Fibroblast of skin of left quadriceps (primary cell): ENCODE measurements at places on chromosomes 5 and 9.

GRCh38 chr9:127021664-127022363 lies 100.6 kb downstream of the ANGPTL2 start:
- DNase-seq: peak; percentile 99

GRCh38 chr5:168426007-168426863 lies 60.0 kb upstream of the RARS1 start:
- no peak for DNase-seq

DNA sequence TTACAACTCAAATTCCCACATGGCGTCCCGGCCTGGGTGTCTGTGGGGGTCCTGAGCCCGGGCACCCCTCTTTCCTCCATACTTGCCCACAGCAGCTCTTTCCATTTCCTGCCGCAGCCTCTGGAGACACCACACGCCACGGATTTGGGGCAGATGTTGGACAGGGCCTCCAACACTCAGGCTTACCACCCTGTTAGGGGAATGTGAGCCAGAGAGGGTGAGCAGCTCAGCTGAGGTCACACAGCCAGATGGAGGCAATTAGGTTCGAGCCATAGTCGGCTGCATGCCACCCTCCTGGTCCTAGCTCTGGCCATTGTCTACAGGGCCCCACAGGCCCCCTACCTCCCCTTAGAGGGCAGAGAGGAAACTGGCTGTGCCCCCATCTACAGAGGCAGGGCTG lies 75.6 kb upstream of the STXBP1 start:
- no peak for DNase-seq

GRCh38 chr5:1321576-1321975 lies 23.3 kb downstream of the CLPTM1L start:
- DNase-seq: no peak

GRCh38 chr9:77133011-77133410 lies 44.3 kb upstream of the VPS13A start:
- no peak for DNase-seq

GRCh38 chr5:13189532-13189931 lies 755.0 kb downstream of the DNAH5 start:
- DNase-seq: no peak

- no peak for DNase-seq
Measured at GRCh38 chr9:137021979-137022661, 5.9 kb downstream of the ABCA2 start.

GRCh38 chr9:128293091-128293490 lies 17.0 kb downstream of the SWI5 start:
- no peak for DNase-seq

DNA sequence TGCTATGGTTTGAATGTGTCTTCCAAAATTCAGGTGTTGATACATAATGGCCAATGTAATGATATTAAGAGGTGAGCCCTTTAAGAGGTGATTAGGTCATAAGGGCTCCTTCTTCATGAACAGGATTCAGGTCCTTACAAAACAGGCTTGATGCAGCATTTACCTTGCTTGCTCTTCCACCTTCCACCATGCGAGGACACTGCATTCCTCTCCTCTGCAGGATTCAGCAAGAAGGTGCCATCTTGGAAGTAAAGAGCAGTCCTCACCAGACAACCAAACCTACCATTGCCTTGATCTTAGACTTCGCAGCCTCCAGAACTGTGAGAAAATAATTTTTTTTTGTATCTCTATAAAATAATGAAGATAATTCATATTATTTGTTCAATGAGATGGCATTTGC lies 314.0 kb upstream of the SMARCA2 start:
- no peak for DNase-seq

DNA sequence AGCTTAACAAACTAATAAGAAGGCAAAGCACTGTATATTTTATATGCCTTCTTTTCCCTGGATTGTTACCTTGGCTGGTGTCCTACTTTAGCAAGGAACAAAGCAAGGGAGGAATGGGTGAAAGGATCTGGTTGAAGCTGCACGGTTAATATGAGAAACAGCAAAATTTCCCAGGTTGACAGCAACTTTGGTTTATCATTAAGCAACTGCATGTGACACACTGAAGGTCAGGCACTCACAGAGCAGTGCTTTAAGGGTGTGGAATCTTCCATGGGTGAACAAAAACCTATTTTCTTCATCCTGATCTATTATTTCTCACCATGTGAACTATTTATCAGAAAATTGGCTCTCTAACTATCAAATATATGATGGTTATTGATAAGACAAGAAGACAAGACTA lies 109.0 kb upstream of the ATP10B start:
- DNase-seq: no peak

DNA sequence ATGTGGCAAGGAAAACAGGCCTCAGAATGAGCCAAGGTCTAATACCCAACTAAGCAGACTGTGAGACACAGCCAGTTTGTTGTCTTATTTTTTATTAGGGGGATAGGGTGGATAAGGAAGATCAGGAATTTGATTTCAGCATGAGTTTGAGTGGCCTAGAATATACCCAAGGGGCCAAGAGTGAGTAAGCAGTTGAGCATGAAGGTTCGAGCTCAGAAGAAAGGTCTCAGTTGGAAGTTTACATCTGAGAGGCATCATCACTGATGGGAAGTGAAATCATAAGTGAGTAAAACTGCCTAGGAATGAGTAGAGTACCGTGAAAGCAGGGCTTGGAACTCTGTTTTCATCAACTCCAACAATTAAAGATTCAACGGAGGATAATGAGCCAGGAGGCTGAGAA lies 12.6 kb downstream of the PSMD5 start:
- no peak for DNase-seq

DNA sequence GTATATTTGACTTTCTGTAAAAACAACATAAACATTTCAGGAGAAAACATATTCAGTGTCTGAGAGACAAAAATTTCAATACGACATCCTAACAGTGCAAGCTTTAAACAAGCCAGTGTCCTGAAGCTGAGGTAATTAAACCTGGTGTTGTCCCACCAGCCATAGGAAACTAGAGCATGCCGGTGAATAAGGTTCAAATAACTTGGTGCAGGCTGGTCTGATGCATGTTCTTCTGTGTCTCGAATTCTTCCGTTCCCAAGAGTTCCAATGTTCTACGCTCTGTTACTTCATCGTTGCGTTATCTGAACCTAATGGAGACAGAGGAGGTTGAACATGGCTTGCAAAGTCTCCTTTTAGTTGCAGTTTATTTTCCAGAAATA lies 48.9 kb downstream of the ADAMTS16 start:
- DNase-seq: no peak

DNA sequence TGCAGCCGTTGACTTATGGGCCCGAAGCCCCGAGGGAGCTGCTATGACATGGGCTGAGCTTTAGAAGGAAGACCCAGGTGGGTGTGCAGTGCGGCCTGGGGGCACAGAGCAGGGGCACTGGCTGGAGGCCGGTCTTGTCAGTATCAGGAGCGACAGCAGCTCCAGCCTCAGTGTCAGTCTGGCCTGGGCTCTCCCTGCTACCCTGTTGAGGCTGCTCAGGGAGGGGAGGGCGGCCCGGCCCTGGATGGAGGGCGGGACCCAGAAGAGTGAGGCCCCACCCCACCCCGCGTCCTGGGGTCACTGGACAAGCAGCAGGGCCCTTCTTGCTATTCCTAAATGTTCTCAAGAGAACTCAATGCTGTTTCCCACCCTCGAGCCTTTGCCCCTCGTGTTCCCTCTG lies 18.0 kb downstream of the GFI1B start:
- no peak for DNase-seq

DNA sequence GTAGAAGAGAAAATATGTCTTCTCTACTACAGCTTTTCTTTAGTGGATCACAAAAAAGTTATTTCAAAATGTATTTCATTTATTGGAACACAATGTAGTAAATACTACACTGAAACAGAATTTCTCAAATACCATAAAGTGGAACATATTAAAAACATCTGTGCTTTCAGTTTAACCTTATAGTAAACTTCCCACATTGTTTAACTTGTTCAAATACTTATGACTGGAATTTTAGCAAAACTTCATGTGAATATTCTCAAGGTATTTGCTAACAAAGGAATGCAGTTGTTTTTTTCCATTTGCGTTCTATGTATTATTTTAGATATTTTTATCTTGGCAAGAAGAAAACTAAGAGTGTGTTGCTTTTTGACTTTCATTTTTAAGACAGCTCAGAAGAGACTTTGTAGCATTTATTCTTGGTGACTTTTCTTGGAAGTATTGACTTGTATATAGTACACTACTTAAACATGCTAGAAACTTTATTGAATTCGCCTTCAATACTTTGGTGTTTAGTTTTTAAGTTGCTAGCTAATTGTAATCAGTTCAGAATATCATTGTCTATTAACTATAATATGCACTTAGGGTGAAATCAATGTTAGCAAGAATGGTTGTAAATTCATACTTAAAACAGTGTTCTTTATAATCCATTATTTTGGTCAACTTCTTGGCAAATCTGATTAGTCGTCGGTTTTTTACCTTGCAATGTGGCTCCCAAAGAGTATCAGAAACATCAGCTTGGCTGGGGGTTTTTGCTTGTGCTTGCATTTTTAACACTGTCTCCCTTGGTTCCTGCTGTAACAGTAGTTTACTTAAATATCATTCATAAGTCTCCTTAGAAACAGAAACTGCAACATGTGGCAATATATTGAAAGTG lies 5.0 kb upstream of the RHOBTB3 start:
- peak; percentile 86 for DNase-seq

- no peak for DNase-seq
Measured at GRCh38 chr5:135533334-135533733, 2.4 kb downstream of the NEUROG1 start.

DNA sequence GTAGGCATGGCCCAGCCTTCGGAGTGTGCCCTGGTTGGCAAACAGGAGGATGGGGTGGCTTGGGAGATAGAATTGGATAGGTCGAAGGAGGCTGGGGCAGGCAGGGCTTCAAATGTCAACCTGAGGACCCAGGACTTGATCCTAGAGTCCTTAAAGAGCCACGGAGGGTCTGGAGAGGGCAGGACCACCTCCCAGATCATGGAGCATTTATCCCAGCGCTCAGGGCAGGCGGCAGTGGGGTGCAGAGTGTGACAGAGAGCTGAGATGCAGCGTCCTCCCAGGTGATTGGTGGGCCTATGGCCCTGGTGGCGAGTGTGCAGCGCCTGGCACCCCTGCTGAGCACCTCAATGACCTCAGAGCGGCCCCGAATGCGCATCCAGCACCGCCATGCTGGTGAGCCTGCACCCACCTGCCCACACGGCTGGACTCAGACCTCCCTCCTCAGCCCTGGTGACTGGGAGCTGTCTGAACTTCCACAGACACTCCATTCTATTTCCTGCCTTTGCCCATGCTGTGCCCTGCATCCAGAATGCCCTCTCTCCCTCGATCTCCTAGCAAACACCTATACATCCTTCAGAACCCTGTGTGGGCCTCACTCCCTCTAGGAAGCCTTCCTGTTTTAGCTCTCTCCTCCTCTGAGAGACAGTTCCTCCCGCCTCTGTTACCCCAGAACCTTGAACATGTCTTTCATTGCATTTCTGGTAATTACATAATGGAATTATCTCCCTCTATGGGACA lies 6.3 kb downstream of the ADGRD2 start:
- DNase-seq: no peak

DNA sequence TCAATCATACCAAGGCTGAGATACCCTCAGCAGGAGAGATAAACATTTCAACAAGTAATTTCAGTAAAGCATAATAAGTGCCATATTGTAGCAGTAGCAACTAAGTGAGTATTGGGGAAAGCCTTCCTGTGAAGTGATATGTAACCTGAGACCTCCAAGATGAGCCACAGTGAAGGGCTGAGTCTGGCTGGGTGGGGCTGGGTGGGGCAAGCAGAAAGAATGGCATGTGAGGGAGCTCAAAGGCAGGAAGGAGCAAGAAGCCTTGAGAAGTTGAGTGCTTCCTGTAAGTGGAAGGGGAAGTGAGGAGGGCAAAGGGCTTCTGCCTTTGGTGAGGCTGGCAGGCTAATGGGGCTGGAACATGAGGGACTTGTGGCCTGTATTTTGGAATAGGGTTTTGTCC lies 19.7 kb upstream of the ASTN2 start:
- DNase-seq: no peak

GRCh38 chr9:98442114-98442513 lies 186.7 kb upstream of the TBC1D2 start:
- DNase-seq: no peak

DNA sequence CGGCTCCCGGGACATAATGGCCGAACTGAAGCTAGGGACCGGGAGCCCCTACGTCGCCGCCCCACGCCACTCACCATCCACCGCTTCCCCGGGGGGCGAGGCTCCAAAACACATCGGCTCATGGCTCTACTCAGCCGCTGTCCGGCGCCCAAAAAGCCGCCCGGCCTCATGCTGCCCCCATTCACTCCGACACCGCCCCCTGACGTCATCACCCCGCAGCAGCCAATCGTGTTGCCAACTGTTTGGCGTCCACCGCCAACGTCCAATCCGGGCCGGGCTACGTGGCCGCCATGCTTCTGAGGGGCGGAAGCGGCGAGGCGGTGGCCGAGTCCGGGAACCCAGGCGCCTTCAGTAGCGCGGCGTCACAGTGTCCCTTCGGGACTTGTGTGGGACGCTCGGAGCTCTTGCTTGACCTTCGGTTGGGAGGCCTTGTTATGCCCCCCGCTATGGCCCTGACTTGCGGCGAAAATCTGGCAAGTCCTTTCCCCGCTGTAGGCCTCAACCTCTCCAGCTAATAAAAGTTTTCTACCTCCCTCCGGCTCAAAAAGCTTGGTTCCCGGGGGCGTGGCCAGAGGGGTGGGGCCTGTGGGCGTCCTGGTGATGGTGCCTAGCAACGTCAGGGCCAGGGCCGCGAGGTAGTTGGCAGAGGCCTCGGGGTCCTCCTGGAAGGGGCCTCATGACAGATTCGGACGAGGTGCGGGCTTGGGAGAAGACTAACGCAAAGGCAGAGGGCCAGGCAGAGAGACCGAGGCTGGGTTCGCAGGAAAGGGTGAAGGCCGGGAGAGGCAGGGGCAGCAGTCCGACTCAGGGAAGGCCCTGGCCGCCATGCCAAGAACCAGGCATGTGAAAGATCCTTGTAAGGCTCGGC lies at the start of the genes PTRH1 and TTC16:
TSS of gene PTRH1 (minus strand) at position 194 of the 868 bp plus-strand sequence. CDS start at position 170, 24 bp downstream.
TSS of gene TTC16 (plus strand) at position 610 of the 868 bp plus-strand sequence. CDS start at position 677, 67 bp downstream.
- DNase-seq: peak; percentile 88

- DNase-seq: peak; percentile 77
Measured at GRCh38 chr9:81411961-81412360, 277.4 kb downstream of the TLE1 start.

GRCh38 chr5:165188556-165189175 lies 1683.2 kb downstream of the MAT2B start:
- no peak for DNase-seq

DNA sequence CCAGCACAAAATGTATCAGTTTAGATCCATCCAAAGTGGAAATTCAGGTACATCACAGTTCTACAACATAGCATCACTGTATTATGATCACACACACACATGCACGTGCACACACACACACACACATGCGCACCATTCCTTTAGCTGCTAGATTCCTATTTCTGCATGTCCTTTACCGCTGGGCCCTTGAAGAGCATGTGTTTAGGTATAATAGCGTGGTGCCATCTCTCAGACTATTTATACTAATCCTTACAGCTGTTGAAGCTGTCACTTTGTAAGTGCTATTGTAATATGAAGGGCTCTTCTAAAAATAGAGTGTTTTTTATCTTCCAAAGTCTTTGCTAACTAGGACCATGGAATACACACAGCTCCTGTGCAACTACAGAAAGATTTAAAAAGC lies 308.8 kb upstream of the TRPC7 start:
- DNase-seq: no peak

GRCh38 chr9:22307013-22307711 lies 139.5 kb upstream of the DMRTA1 start:
- peak; percentile 4 for DNase-seq

GRCh38 chr5:131193106-131193505 lies 22.4 kb downstream of the LYRM7 start:
- no peak for DNase-seq
